ENCODE measurements at places on chromosomes 3 and 15. TPM values are rescaled to one million over a fixed set of nuclear protein-coding genes. Genes with fewer than 3 reads are reported as not detected.

The SHF gene
- 3.3 TPM for total RNA-seq

The ERICH6 gene
- not detected for total RNA-seq

The CPN2 gene
- not detected for total RNA-seq

The WDR93 gene
- not detected for total RNA-seq
